ENCODE measurements at places on chromosomes 11 and 22. TPM values are rescaled to one million over a fixed set of nuclear protein-coding genes. Genes with fewer than 3 reads are reported as not detected.

The USH1C gene
- 0.27 TPM for total RNA-seq

The RASD2 gene
- total RNA-seq = 1.5 TPM

The DMC1 gene
- 5.0 TPM for total RNA-seq

The C11orf16 gene
- not detected for total RNA-seq

The OR10A6 gene
- total RNA-seq = not detected

The PSMC3 gene
- total RNA-seq = 55.3 TPM

The SHANK2 gene
- 59.0 TPM for total RNA-seq

The TOLLIP gene
- total RNA-seq = 18.6 TPM

The CARNS1 gene
- total RNA-seq = 0.18 TPM

The OR6A2 gene
- total RNA-seq = 3.1 TPM

The EMID1 gene
- 8.0 TPM for total RNA-seq

The RBMXL2 gene
- 0.64 TPM for total RNA-seq

The PRODH gene
- 12.3 TPM for total RNA-seq

The DSCAML1 gene
- 18.8 TPM for total RNA-seq

The SERHL2 gene
- total RNA-seq = 2.6 TPM

The OR51E2 gene
- 0.18 TPM for total RNA-seq

The PHF21B gene
- 21.9 TPM for total RNA-seq

The PNPLA3 gene
- total RNA-seq = 7.7 TPM

The ACTN3 gene
- total RNA-seq = not detected

The BCL2L13 gene
- total RNA-seq = 54.0 TPM

The CFL1 gene
- 290 TPM for total RNA-seq

The RAPSN gene
- total RNA-seq = not detected

The C22orf42 gene
- 1.6 TPM for total RNA-seq

The CCDC82 gene
- 77.3 TPM for total RNA-seq

The GGTLC3 gene
- not detected for total RNA-seq

The SLC43A1 gene
- 3.3 TPM for total RNA-seq

The LMO1 gene
- 4.8 TPM for total RNA-seq

The IGLL5 gene
- not detected for total RNA-seq

The FOLH1 gene
- total RNA-seq = 5.2 TPM

The SAA4 gene
- not detected for total RNA-seq

The IL17RA gene
- 6.6 TPM for total RNA-seq

The KCNJ4 gene
- 1.00 TPM for total RNA-seq
